SW480 (cell line): ENCODE measurements at places on chromosomes 1 and 21.
A peak's percentile ranks its signal among the peaks of the same experiment; 100 is the strongest.

GRCh38 chr1:204837440-204838084 lies 33.1 kb upstream of the NFASC start:
- DNase-seq, result peak; percentile 33

DNA sequence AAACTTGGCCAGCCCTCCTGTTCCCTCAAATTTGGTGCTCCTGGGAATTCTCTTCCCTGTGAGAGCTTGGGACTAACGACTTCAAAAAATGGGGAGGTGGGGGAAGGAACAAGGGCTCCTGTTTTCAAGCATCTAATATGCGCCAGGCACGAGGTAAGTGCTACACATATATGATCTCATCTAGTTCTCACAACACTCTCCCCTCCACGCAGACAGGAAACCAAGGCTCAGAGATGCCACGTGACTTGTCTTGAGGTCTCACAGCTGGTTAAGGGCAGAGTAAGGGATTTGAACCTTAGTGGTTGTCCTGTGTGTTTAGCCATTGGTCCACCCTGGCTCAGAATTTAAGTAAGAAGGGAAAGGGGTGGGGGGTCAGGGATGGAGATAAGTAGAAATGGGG lies 125.9 kb downstream of the DMRTB1 start:
- DNase-seq, result no peak

DNA sequence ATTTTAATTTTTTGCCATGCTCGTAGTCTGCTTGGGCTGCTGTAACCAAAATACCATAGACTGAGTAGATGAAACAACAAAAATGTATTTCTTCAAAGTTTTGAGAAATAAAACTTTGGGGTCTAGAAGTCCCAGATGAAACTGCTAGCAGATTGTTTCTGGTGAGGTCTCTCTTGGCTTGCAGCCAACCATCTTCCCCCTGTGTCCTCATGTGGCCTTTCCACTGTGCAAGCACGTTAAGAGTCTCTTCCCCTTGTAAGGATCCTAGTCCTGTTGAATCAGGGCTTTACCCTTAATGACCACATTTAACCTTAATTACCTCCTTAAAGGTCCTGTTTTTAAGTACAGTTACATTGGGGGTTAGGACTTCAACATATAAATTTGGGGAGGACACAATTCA lies 86.6 kb downstream of the PTBP2 start:
- DNase-seq, result no peak

GRCh38 chr21:35948982-35949381 lies 111.3 kb downstream of the SETD4 start:
- no peak for DNase-seq

- DNase-seq, result no peak
Measured at GRCh38 chr1:241336335-241336734, 20.7 kb downstream of the RGS7 start.

- DNase-seq, result no peak
Measured at GRCh38 chr1:47827109-47827508, 170.1 kb downstream of the TRABD2B start.

GRCh38 chr1:95122151-95122697 lies 5.1 kb downstream of the TLCD4 start:
- no peak for DNase-seq

- DNase-seq, result peak; percentile 84
Measured at GRCh38 chr1:66563941-66564630, 30.1 kb downstream of the SGIP1 start.

DNA sequence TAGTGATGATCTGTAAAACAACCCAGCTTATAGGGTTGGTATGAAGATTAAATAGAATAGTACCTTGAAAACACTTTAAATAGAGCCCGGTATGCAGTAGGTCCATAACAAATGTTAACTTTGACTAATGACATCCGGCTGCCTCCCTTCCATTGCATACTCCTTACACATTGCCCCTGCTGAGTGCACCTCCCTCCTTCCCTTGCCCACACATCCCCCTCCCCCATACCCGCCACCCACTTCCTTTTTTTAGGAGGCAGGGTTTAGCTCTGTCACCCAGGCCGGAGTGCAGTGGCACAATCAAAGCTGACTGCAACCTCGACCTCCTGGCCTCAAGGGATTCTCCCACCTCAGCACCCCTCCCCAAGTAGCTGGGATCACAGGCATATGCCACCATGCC lies 24.4 kb upstream of the ZC3H12A start:
- DNase-seq, result no peak

DNA sequence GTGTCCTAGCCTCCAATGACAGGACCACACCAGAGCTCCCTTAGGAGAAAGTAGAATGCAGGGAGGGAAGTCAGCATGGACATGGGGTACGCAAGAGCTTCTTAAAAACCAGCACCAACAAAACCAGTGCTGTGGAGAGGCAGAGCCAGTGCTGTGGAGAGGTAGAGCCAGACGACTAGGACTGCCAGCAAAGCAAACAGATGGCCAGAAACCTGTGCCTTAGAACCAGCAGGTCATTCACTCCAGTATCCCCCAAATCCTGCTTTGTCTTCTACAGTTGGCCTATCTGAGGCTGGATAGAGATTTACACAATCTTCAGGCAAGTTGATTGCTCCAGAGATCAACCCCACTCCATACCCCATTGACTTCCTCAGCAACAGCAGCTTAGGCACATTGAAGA lies 459.9 kb upstream of the CAMK1G start:
- DNase-seq, result no peak
